Neural crest cell (in vitro differentiated cells): ENCODE measurements at places on chromosomes 6 and 20. TPM values are rescaled to one million over a fixed set of nuclear protein-coding genes. Genes with fewer than 3 reads are reported as not detected.
A peak's percentile ranks its signal among the peaks of the same experiment; 100 is the strongest.

DNA sequence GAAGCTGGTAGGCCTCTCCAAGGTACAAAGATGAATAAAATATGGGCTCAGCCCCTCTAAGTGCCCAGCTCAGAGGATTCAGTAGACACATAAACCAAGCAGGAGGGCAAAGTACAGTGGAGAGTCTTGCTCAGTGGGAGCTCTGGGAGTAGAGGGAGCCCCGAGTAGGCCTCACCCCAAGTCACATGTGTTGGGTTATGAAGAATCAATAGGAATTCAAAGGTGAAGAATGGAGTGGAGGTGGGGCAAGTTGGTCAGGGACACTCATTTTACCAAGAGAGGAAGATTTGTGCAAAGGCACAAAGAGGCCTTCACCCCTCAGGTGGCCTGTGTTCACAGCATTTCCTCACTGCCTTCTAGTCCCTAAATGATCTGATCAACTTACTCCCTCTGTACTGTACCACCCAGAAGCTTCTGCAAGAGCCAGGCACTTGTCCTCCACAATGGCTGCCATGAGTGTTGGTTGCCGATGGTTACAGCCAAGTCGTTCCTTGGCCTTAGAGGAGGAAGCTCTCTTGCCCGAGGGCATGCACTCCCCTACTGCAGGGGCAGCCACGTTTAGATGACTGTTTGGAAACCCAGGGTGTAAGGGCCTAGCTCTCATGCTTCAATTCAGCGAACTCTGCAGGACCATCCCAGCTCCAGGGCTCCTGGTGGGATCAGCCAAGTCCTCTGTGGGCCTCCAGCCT lies 6.7 kb upstream of the CDKN1A start:
- H3K4me1 ChIP-seq = peaks cover 27% of the 10 kb centered on the region
- DNase-seq = no peak
- no peaks in the 10 kb centered on the region for H3K27me3 ChIP-seq

The PCSK2 gene
- 1.7 and 2.1 TPM in 2 replicates for total RNA-seq

The TREML1 gene
- total RNA-seq = not detected in 2 replicates

The NRSN1 gene
- total RNA-seq = 0.48 and 0.54 TPM in 2 replicates

DNA sequence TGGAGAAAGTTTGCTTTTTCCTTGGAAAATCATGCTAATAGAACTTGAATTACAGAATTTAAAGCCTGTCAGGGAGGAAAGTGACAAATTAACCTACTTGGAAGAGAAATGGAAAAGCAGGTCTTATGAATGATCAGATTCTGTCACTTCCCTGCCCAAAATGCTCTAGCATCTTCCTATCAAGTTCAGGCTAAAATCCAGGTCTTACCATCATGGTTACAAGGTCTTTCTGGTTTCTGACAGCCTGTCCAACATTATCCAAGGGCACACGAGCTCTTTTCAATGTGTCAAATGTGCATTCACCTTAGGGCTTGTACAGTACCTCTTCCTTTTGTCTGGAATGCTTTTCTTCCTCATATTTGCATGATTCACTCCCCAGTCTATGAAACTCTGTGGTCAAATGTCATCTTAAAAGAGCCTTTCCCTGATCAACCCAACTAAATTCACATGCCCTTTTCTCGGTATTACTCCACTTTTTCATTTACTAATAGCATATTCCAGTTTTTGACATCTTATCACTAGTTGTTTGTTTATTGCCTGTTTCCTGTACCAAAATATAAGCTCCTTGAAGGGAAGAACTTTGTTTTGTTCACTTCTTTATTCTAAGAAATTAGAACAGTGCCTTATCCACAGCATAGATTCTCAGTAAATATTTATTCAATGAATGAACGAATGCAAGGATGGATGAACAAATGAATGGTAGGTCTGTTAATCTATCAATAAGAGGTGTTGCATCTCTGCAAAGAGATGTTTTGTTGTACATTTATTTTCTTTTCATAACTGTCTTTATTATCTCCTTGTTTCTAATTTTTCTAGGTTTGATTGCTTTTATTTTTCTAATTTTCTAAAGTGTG lies 139.5 kb downstream of the BCAS1 start:
- H3K27ac ChIP-seq = no peak overlapping the region
- H3K27me3 ChIP-seq = no peaks in the 10 kb centered on the region
- no peaks in the 10 kb centered on the region for H3K36me3 ChIP-seq
- DNase-seq = no peak

DNA sequence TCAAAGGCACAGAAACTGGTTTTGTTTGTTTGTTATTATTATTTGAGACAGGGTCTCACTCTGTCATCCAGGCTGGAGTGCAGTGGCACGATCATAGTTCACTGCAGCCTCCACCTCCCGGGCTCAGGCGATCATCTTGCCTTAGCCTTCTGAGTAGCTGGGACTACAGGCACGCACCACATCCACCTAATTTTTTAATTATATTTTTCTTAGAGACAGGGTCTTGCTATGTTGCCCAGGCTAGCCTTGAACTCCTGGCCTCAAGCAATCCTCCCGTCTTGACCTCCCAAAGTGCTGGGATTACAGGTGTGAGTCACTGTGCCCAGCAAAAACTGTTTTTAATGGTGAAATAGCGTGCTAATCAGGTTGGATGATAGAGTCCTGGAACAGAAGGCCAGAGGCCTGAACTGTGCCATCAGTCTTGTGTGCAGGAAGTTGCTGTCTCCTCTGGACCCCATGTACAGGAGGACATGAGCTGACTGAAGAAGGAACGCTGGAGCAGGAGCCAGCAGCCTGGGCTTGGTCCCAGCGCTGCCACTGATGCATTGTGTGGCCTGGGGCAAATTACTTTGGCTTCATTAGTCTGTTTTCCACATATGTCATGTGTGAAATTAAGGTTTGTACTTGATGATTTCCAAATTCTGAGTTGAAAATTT lies 4.9 kb downstream of the TM9SF4 start:
- H3K27me3 ChIP-seq = no peaks in the 10 kb centered on the region
- DNase-seq = no peak
- no peaks in the 10 kb centered on the region for H3K36me3 ChIP-seq
- H3K4me1 ChIP-seq = peaks cover 30% of the 10 kb centered on the region
- no peak overlapping the region for H3K4me3 ChIP-seq

GRCh38 chr20:38062890-38063289 lies 29.3 kb downstream of the RPRD1B start:
- no peaks in the 10 kb centered on the region for H3K4me1 ChIP-seq
- no peak overlapping the region for H3K27ac ChIP-seq
- DNase-seq = no peak

- no peak overlapping the region for H3K27ac ChIP-seq
- H3K4me3 ChIP-seq = no peak overlapping the region
- H3K36me3 ChIP-seq = peaks cover 32% of the 10 kb centered on the region
- H3K27me3 ChIP-seq = no peaks in the 10 kb centered on the region
- no peaks in the 10 kb centered on the region for H3K4me1 ChIP-seq
- no peak for DNase-seq
These were observed 55.1 kb downstream of the ATG5 start for GRCh38 chr6:106270414-106270813.

DNA sequence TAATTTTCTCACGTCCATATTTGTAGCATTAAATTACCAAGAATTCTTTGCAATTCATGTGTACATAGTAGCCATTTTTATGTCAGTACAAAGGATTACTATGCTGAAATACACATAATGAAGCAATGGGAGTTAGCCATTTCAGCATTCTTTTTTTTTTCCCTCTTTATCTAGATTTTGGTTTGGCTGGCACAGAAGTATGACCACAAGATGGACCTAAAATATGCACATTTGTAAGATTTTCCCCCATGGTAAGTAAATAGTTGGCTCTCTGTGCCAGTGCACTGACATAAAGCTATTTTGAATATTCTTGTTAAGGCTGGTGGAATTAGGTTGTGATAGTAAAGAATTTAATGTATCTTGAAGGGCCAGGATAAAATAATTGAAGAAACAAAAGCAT lies 486.1 kb upstream of the BTBD3 start:
- peaks cover 20% of the 10 kb centered on the region for H3K36me3 ChIP-seq
- H3K4me1 ChIP-seq = peaks cover 43% of the 10 kb centered on the region
- no peak overlapping the region for H3K4me3 ChIP-seq
- H3K27ac ChIP-seq = no peak overlapping the region

GRCh38 chr6:165042912-165043311 lies 266.5 kb downstream of the C6orf118 start:
- no peak overlapping the region for H3K4me3 ChIP-seq
- H3K27ac ChIP-seq = no peak overlapping the region
- no peaks in the 10 kb centered on the region for H3K4me1 ChIP-seq
- no peaks in the 10 kb centered on the region for H3K27me3 ChIP-seq
- DNase-seq = no peak
- peaks cover 12% of the 10 kb centered on the region for H3K36me3 ChIP-seq

GRCh38 chr6:26452631-26453235 lies 5.0 kb upstream of the BTN2A1 start:
- peaks cover 3% of the 10 kb centered on the region for H3K36me3 ChIP-seq
- H3K4me1 ChIP-seq = peaks cover 13% of the 10 kb centered on the region
- no peak for DNase-seq
- no peak overlapping the region for H3K27ac ChIP-seq
- no peaks in the 10 kb centered on the region for H3K27me3 ChIP-seq

DNA sequence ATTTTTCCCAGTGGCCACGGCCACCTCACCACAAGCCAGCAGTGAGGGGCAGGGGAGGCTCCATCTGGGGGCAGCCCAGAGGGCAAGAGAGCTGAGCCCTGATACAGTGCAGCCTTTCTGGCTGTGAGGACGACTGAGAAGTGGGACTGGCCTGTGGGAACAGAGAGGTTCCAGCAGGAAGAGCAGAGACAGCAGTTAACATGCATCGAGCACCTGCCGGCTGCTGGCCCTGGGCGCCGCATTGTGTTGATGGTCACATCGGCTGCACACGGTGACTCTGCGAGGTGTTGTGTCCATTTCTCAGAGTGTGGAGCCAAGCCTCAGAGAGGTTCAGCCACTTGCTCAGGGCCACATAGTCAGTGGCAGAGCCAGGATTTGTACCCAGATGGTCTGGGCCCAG lies 9.8 kb downstream of the FOXS1 start:
- peaks cover 33% of the 10 kb centered on the region for H3K4me1 ChIP-seq
- no peaks in the 10 kb centered on the region for H3K36me3 ChIP-seq
- H3K27ac ChIP-seq = no peak overlapping the region
- no peak for DNase-seq
- H3K27me3 ChIP-seq = no peaks in the 10 kb centered on the region

- peaks cover 4% of the 10 kb centered on the region for H3K4me1 ChIP-seq
- no peak overlapping the region for H3K4me3 ChIP-seq
- no peaks in the 10 kb centered on the region for H3K36me3 ChIP-seq
- no peak for DNase-seq
These were observed 4.3 kb upstream of the COL20A1 start for GRCh38 chr20:63288581-63289251.

- H3K27me3 ChIP-seq = no peaks in the 10 kb centered on the region
- no peak overlapping the region for H3K4me3 ChIP-seq
- DNase-seq = no peak
- H3K27ac ChIP-seq = no peak overlapping the region
- H3K4me1 ChIP-seq = no peaks in the 10 kb centered on the region
These were observed 141.1 kb downstream of the BMP5 start for GRCh38 chr6:55734256-55734655.

The SLC17A2 gene
- total RNA-seq = not detected in 2 replicates

DNA sequence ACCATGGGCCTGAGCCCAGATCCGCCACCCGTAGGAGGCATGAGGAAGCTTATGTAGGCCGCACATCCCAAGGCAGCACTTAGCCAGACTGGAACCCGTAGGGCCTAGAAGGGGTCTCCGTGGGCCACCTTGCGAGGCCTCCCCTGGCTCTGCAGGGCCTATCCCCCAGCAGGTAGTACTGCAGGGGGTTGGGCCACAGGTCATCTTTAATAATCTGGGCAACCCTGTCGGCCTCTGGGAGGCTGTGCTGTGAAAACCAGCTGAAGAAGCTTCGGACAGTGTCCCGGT lies 18.5 kb downstream of the PLAGL2 start:
- H3K4me3 ChIP-seq = peak overlapping the region; percentile 88
- DNase-seq = no peak
- H3K27ac ChIP-seq = no peak overlapping the region
- H3K27me3 ChIP-seq = no peaks in the 10 kb centered on the region

DNA sequence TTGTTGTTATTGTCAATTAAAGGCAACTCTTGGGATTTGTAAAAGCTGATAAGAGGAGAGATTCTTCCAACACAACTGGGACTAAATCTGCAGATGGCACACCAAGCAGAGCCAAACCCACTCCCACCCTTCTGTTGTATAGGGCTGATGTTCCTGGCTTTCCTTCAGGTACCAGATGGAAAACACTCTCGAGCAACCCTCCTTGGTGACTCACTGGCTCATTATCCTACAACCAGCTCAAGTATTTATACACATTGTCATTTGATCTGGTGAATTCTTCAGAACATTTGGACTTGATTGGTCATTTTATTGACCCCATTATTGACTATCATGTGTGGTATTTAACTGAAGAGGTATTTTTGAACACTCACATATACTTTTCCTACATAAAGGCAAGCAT lies 190.3 kb upstream of the PCSK2 start:
- H3K27me3 ChIP-seq = no peaks in the 10 kb centered on the region
- H3K27ac ChIP-seq = no peak overlapping the region
- H3K4me3 ChIP-seq = no peak overlapping the region
- H3K4me1 ChIP-seq = no peaks in the 10 kb centered on the region
- no peaks in the 10 kb centered on the region for H3K36me3 ChIP-seq
- no peak for DNase-seq

The TCF21 gene
- not detected in 2 replicates for total RNA-seq

The LY6G6D gene
- total RNA-seq = not detected in 2 replicates

DNA sequence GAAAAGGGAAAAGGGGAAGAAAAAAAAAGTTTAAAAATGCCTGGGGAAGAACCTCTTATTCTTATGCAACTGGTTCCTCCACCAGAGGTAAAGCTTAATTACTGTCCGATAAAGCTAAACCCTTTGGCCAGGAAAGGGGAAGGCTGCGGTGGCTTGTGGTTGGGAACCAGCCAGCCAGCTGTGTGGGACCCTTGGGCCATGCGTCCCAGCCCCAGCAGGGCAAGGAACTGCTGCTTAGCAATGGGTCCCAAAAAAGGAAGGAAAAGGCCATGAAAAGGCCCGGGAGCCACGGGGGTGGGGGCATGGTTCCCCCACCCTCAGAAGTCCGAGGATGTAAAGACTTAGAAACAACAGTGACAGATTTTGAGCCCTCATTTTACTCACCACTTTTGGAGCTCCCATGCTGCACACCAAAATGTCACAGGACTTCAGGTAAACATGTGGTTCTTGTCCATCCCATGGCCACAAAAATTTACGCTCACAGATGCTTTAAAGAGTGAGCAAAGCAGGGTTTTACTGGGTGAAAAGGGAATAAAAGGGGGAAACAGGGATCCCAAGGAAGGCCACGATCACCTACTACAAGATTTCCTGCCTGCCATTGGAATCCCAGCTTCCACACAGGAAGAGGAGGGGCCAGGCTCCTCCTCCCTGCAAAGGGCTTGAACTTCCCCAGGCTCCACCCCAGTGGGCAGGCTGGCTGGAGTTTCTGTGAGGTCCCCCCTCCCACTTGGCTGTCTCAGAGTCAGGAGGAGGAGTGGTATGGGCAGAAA lies 1234.7 kb upstream of the GJE1 start:
- peaks cover 11% of the 10 kb centered on the region for H3K36me3 ChIP-seq
- H3K27me3 ChIP-seq = no peaks in the 10 kb centered on the region
- no peaks in the 10 kb centered on the region for H3K4me1 ChIP-seq
- no peak overlapping the region for H3K27ac ChIP-seq
- DNase-seq = no peak
- no peak overlapping the region for H3K4me3 ChIP-seq
